ENCODE measurements at places on chromosomes 1 and 21. TPM values are rescaled to one million over a fixed set of nuclear protein-coding genes. Genes with fewer than 3 reads are reported as not detected.

Gene RGL1
- total RNA-seq = 1.7 TPM

Gene ADAM30
- total RNA-seq = not detected

Gene FCRL5
- total RNA-seq = not detected

Gene IL22RA1
- not detected for total RNA-seq

- H3K36me3 ChIP-seq = peaks cover 24% of the 10 kb centered on the region
- no peak for DNase-seq
- H3K27ac ChIP-seq = no peak overlapping the region
- H3K4me1 ChIP-seq = peaks cover 26% of the 10 kb centered on the region
Observed at GRCh38 chr1:244659694-244660093, 6.8 kb downstream of the DESI2 start.

- H3K4me1 ChIP-seq = no peaks in the 10 kb centered on the region
- H3K27me3 ChIP-seq = no peaks in the 10 kb centered on the region
- no peak overlapping the region for H3K27ac ChIP-seq
- H3K36me3 ChIP-seq = no peaks in the 10 kb centered on the region
- no peak for DNase-seq
- H3K4me3 ChIP-seq = no peak overlapping the region
Observed at GRCh38 chr1:68141071-68142021, 90.9 kb upstream of the DIRAS3 start.

DNA sequence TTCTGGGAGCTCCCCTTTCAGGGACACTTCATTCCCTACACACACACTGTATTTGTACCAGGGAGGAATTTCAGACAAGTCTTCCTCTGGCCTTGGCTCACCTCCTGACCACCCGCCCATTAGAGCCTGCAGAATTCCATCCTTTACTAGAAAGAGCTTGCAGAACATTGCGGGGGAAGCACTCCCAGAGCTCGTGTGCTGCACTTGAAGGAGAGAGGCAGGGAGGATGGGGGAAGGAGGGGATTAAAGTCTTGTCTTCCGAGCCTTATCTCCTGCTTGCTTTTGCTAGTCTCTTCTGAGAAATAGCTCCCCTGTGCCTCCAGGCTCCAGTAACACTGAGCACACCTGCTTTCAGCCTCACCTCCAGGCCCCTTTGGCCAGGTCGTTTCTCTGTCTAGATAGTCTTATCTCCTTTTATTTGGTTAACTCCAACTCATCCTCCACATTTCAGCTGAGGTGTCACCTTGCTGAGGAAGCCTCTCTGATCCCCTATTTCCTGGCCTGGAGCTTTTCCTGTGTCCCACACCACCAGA is 62.0 kb downstream of the PCNX2 start:
- H3K4me3 ChIP-seq = no peak overlapping the region
- H3K36me3 ChIP-seq = peaks cover 5% of the 10 kb centered on the region
- no peak overlapping the region for H3K27ac ChIP-seq
- H3K27me3 ChIP-seq = no peaks in the 10 kb centered on the region

DNA sequence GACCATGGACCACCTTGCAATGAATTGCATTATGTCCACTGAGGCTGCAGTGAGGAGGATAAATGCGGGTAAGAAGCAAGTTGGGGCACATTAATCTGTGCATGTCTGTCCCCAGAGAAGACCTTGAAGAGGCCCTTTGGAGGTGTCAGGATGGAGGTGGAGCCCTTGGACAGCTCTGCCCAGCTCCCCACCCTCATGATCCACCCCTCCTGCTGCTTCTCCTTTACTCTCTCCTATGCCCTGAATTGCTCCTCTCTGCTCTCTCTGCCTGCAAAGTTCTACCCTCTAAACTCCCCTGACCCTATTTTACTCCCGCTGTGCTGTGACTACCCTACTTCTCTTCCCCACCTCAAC is 292.4 kb upstream of the USP24 start:
- H3K4me1 ChIP-seq = no peaks in the 10 kb centered on the region
- H3K27me3 ChIP-seq = peaks cover 4% of the 10 kb centered on the region
- DNase-seq = no peak
- H3K4me3 ChIP-seq = no peak overlapping the region
- no peak overlapping the region for H3K27ac ChIP-seq

- no peak for DNase-seq
- H3K27ac ChIP-seq = no peak overlapping the region
- H3K4me1 ChIP-seq = peaks cover 11% of the 10 kb centered on the region
Observed at GRCh38 chr1:115188680-115189395, 99.5 kb upstream of the TSPAN2 start.

- peaks cover 25% of the 10 kb centered on the region for H3K36me3 ChIP-seq
- no peak overlapping the region for H3K27ac ChIP-seq
- no peaks in the 10 kb centered on the region for H3K27me3 ChIP-seq
- H3K4me3 ChIP-seq = no peak overlapping the region
- DNase-seq = no peak
- H3K4me1 ChIP-seq = peaks cover 74% of the 10 kb centered on the region
Observed at GRCh38 chr1:32142446-32143301, 34.8 kb downstream of the KPNA6 start.

All from activated T-cell treated with anti-CD3 and anti-CD28 coated beads, Interleukin-2, amount 50 U/mL, for 72 hours (primary cell).